Right lung (tissue), 10 donors: ENCODE measurements at places on chromosomes 13 and 19. TPM values are rescaled to one million over a fixed set of nuclear protein-coding genes. Genes with fewer than 3 reads are reported as not detected.

The GIPC3 gene
- 3.9 TPM for polyA plus RNA-seq

The FFAR1 gene
- 0.44 TPM for polyA plus RNA-seq

The ZNF880 gene
- polyA plus RNA-seq, result 19.2 TPM

The AZU1 gene
- polyA plus RNA-seq, result 4.4 TPM

The FCGBP gene
- polyA plus RNA-seq, result 15.3 TPM

The METTL21C gene
- polyA plus RNA-seq, result not detected

The CDC16 gene
- polyA plus RNA-seq, result 123 TPM

The ELAVL1 gene
- 62.2 TPM for polyA plus RNA-seq

The TMEM147 gene
- polyA plus RNA-seq, result 48.9 TPM

The RFPL4A gene
- not detected for polyA plus RNA-seq

The NANOS3 gene
- polyA plus RNA-seq, result 1.3 TPM

The ZNF844 gene
- 24.5 TPM for polyA plus RNA-seq

- DNase-seq, result no peak
These were observed 66.3 kb downstream of the IRS2 start for GRCh38 chr13:109719962-109720646.

GRCh38 chr19:535017-535835, 3.7 kb downstream of the CDC34 start:
- DNase-seq, result no peak

- DNase-seq, result no peak
These were observed 30.1 kb downstream of the ZNF557 start for GRCh38 chr19:7099597-7099921.

- no peak for DNase-seq
These were observed 128.7 kb downstream of the FGF14 start for GRCh38 chr13:102273111-102273510.

GRCh38 chr13:26442541-26442940, 114.9 kb upstream of the WASF3 start:
- no peak for DNase-seq

DNA sequence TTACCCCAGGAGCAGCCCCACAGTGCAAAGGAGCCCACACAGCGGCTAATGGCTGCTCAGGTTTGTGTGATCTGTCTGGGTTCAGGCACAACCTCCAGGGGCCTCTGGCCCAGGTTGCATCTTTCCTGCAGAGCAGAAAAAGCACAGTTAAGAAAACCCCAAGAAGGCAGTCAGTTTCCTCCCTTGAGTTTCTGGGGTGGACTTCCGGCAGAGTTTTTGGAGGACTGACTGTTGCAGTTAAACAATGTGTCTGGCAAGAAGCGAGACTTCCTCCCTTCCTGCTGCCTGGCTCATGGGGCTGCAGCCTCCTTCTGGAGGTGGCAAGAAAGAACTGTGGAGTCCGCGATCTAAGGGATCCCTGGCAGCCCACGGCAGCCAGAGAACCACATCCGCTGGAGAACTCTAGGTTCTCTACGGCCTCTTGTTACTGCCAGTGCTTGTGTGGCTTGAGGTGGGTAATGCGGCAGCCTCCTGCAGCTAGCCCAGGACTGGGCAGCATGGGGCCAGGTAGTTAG, 114.4 kb downstream of the ZDHHC20 start:
- DNase-seq, result no peak

- DNase-seq, result no peak
These were observed 49.4 kb upstream of the ZNF536 start for GRCh38 chr19:30322641-30323320.
